ENCODE measurements at places on chromosomes 1 and 21.

- no peak for DNase-seq
Measured at GRCh38 chr1:32361674-32362473, 411 bp downstream of the FAM229A start.

DNA sequence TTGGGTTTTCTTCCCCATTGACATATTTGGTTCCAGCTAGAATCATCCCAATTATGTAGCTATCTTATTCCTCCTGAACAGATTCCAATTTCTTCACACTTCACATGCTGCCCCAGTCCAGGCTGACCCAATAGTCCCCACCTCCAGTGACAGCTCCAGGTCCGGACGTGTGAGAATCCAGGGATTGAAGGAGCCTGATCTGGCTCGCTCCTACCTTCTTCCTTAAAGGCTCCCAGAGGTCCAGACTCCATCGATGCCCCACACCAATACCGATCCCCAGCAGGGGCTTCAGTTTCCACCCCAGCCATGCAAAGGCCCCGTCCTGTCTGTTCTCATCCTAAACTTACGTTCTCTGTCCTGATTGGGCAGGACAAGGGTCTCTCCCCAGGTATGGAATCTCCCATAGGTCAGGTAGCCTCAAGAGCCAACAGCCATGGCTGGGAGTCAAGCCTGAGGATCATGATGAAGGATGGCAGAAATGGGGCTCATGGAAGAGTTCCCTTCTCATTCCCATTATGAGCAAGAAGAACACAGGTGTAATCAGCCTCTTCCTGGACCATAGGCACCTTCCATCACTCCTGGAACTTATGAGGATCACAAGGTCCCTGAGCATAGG, 20.4 kb upstream of the SLAMF9 start:
- no peak for DNase-seq

GRCh38 chr1:29349871-29350491, 113.7 kb downstream of the PTPRU start:
- DNase-seq, result no peak

- peak; percentile 91 for DNase-seq
Measured at GRCh38 chr1:84960371-84960770, 36.5 kb downstream of the MCOLN2 start.

- DNase-seq, result no peak
Measured at GRCh38 chr1:212518188-212519054, 85.7 kb downstream of the NENF start.

- no peak for DNase-seq
Measured at GRCh38 chr1:206690516-206690915, 5.8 kb downstream of the MAPKAPK2 start.

- DNase-seq, result no peak
Measured at GRCh38 chr1:69455718-69456117, 112.0 kb upstream of the LRRC7 start.

DNA sequence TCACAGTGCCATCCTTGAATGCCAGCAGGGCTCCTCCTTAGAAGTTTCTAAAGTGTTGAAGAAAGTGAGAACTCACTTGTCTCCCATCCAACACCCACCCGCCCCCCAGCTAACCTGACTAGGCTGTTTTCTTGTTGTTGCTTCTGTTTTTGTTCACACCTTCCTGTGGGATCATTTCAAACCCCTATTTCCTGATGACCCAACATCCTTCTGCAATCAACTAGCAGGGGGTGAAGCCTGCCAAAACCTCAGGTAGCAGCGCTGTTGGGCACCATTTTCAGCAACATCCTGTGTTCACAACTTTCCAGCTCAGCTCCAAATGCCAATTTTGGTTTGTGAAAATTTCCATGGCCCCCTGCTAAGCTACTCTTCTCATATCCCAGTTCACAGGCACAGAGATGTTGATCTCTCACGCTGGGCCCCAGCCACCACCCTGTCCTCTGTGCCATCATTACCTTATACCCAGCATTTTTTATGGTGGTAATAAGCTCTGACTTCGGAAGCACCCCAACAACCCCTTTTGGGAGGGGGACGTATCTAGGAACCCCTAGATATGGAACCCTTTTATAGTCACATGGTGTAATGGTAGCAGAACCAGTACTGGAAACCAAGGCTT, 41.4 kb downstream of the CDC7 start:
- no peak for DNase-seq

GRCh38 chr1:40676501-40676900, 11.0 kb upstream of the RIMS3 start:
- no peak for DNase-seq

DNA sequence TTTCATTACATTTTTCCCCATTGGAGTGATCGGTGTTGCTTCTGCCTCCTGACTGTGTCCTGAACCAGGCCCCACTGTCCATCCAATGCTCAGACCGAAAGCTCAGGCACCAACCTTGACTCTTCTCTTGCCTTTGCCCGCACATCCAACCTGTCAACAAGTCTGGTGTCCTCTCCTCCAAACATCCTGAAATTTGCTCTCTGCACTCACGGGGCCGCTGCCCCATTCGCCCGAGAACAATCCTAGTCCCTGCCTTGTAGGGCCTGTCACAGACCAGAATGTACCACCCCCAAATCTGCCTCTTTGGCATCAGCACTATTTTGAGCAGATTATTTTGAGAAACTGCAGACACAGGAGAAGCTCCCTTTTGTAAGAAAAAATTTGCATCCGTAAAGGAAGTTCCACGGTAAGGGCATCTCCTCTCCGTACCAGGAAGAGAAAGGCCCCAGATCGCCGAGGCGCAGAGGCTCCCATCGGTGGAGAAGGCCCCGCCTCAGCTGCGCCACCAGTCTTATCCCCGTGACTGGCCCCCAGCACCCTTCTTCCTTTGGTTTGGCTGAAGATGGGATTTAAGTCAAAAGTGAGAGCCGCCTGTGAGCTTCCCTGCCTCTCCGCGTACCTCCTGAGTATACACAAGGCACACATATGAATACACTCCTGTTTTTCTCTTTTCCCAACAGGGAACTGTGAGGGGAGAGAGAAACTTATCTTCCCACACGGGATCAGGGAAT, 7.1 kb downstream of the MORN1 start:
- DNase-seq, result no peak

GRCh38 chr1:92399076-92399475, 87.6 kb downstream of the GFI1 start:
- DNase-seq, result no peak

- DNase-seq, result no peak
Measured at GRCh38 chr1:37557402-37557801, 662 bp downstream of the DNALI1 start.

DNA sequence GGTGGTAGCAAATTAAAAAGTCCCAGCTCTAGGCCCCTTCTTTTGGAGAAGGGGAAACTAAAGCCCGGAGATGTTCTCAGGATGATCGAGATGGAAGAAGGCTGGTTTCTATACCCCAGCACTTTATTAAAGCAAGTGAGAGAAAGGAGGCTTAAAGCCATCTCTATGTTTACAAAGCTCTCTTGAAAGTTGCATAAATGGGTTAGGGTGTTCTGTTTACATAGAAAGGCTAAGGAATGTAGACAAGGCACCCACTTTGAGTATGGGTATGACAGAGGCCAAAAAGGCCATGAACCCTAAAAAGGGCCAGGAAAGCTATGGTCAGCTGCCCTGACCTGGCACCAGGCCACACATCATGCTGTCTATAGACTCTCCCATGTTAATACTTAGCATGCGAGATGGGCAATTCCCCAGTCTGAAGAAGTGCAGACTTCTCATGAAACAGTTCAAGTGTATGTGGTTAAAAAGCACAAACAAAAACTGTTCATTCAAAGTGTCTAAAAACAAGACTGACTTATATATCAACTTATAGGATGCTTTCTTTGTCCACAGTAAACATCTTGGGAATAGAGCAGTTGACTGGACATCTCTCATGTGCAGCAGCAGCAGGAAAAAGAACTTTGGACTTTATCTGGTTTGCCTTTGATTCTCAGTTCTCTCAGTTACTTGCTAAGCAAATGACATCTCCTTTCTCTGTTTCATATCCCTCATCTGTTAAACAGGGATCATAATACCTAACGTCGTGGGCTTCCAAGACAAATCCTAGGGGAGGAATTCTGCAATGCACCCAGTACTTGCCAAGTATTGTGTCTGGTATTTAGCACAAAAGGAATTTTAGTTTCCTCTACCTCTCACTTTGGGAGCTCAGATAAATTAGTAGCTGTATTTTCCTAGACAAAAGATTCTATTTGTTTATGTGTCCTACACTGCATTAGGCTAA, 521.6 kb downstream of the PLPP3 start:
- DNase-seq, result no peak

DNA sequence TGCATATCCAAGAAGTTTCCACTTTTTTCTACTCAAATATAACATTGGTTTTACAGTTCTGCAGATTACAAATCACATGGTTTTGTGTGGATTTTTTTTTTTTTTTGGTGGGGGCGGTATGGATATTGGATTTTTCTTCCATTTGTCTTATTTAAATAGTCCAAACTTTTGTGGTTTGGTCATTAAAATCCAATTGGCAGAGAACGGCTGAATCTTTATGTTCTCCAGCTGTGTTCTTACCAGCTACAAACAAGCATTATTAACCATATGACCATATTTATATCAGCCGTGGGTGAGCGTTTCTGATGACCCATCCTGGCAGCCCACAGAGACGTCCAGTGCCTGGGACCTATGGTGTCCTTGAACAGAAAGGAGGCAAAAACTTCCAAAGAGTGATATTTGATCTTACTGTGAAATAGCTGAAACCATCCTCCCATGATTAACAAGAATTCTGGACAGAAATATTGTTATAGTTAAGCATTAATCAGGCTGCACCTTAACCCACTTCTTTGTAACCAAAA, 200.4 kb downstream of the LYPLAL1 start:
- DNase-seq, result no peak

GRCh38 chr1:198605406-198605805, 33.4 kb upstream of the PTPRC start:
- no peak for DNase-seq

DNA sequence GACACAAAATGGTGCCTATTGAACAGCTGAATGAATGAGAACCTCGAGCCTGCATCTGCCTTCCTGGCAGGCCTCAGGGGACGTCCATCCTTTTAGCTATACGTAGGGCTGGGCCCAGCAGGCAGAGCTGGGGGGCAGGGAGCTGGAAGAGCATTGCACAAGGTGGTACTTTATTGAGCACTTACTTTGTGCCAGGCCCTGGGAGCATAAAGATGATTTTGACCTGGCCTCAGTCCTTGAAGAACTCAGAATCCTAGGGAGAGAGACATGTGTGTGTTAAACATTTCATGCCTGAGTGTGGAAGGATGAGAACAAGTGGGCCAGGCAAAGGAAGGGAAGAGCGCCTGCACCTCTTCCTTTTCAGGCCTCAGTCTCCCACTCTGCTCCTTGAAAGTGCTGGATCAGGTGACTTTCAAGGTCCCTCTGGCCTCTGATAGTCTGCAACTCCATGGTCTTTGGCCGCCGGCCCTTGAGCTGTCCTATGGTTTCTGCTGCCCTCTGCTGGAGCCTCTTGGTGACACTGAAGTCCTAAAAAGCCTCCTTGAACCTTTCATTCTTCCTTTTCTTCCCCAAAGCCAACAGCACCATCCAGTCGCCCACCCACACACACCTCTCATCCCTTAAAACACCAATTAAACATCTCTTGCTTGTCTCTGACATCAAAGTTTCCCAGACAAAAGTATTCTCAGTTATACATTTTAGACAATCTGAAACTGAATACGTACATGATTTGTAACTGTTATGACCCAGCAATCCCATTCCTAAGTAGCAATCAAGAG, 3.5 kb upstream of the PEAR1 start:
- no peak for DNase-seq

- no peak for DNase-seq
Measured at GRCh38 chr1:51750218-51750617, 128.3 kb downstream of the NRDC start.

DNA sequence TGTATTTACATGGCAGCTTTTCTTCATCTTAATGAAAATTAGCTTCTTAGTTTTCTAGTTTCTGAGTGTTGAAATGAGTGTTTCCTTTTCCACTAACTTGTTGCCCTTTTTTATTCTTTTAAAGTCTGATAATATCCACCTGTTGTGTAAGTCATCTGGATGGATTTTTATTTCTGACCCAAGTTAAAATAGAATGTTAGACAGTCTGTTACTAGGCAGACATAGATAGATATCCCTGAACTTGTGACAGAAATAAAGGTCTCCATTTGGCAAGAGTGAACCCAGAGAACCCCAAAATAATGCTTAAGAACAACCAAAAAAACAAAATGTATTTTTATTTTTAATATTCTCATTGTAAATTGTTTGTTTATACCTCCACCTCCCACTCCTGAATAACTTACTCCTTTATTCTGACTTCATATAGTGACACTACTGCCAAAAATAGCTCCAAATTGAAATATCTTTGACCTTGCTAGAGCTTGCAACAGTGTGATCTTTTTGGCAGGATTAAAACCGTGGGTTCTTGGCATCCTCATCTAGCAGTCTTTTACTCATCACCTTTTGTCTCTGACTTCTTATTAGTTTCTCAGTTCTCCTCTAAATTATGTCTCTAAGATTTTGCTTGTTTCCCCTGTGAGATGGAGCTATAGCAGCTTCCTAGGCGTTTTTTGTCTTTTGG, 26.9 kb upstream of the SH3D21 start:
- DNase-seq, result no peak

DNA sequence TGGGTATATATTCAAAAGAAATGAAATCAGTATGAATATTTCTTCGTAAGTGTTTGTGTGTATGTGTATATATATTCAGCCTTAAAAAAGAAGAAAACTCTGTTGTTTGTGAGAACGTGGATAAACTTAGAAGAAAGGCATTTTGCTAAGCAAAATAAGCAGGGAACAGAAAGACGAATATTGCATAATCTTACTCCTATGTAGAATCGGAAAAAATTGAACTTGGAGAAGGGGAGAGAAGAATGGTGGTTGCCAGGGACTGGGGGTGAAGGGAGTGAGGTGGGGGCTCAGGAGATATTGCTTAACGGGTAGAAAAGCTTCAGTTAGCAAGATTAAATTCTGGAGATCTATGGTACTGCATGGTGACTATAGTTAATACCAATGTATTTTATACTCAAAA, 40.3 kb upstream of the NEK7 start:
- DNase-seq, result no peak

DNA sequence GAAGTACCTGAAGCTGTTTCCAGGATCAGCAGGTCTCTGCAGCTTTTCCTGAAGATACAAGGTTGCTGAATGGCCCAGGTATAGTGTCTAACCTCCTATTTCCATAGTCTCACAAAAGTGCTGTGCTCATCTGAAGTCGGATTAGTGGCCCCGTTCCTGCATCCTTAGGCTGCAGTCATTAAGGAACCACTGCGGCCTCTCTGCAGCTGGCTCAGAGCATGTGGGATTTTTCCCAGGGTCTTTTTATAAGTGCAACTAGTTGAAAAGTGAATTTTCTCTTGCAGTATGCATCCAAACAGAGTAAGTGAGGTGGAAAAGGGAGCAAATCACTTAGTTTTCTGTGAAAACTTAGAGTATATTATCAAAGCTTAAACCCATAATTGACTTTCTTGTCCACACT, 565.3 kb upstream of the NEGR1 start:
- no peak for DNase-seq

DNA sequence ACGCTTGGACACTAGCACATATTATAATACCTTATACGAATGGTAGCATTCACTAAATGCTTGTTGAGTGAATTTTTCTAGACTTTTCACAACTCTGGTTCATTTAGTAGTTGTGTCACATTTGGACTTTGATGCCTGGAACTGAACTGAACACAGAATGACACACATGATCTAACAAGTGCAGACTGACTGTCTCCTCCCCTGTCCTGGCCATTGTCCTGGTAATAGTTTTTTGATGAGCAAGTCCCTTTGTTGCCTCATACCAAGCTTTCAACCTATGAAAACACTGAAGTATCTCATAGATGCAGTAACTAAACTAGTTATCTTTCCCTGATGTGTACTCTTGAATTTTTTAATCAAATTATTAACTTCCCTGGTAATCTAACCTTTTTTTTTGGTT, 66.4 kb downstream of the LRRC8D start:
- DNase-seq, result no peak
